ENCODE measurements at places on chromosomes 1 and 21.

DNA sequence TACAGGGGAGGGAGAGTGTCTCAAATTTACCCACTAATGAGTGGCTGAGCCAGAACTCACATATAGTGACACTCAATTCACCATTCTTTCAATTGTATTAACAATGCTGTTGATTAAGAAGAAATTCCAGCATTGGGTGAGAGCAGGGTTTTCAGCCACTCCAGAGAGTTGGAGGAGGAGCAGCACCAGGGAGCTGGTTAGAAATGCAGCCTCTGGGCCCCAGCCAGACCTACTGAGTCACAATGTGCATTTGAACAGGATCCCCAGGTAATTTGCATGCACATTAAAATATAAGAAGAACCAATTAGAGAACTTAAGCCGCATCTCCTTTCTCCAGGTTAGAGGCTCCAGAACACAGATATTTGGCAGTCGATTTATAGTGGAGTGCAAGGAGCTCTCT is 41.8 kb downstream of the TNR start:
- DNase-seq: no peak

DNA sequence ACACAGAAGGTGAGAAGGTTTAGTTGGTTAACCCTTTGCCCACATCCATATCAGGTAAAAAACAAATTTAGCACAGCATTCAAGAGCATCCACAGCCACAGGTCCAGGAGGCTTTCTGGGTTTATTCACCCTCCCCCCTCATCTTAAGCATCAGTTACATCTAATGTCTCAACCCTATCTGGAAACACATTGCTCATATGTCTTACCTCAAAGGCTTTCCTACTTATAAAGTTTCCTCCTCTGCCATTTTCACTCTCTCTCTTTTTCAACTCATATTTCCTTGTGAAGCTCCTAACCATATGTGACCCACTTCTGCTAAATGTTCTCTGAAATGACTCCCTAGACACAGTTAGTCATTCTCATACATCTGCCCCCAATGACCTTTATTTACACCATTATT is 47.9 kb upstream of the RUNX1 start:
- DNase-seq: no peak

DNA sequence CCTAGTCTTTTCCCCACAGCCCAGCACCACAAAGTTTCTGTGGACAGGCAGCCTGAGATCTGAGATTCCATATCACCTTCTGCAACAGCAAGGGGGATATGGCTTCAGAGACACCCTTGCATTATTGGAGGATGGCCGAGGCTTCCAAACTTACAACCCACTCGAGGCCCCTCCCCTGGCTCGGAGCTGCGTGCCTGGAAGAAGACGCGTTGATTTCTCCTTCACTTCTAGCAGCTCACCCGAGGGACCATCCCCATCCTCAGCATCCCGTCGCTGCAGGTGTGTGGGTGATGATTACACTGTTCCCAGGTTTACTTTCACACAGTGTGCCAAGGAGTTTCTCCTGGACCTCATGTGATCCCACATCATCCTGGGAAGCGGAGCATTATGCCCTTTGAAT is 277.9 kb downstream of the MATN1 start:
- no peak for DNase-seq

DNA sequence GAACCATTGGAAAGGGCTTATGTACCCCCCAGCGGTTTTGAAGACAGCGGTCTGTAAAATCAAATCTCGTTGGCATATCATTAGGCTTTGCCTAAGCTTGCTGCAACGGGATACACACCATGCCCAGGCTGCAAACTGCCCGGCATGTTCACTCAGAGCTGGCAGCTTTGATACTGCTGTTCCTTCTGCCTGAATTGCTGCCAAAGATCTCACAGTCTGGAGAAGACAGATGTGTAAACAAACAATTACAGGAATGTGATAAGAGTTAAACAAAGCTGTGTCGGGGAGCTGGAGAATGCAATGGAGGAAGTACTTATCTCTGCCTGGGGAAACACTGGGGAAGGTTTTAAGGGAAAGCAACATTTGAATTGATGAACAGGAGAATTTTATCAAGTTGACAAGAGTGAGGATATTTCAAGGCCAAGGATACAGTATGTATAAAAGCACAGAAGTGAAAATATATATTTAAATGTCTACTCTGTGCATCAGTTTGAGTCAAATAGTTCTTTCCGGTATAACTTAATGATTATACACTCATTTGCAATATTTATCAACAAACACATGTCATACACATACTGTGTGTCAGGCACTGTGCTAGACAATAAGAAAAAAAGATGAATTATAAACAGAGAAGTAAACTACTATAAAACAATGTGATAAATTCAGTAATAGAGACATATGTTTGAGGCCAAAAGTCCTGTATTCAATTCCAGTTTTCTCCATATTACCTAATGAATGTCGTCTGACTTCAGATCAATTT is 29.9 kb downstream of the CHML start:
- DNase-seq: no peak

DNA sequence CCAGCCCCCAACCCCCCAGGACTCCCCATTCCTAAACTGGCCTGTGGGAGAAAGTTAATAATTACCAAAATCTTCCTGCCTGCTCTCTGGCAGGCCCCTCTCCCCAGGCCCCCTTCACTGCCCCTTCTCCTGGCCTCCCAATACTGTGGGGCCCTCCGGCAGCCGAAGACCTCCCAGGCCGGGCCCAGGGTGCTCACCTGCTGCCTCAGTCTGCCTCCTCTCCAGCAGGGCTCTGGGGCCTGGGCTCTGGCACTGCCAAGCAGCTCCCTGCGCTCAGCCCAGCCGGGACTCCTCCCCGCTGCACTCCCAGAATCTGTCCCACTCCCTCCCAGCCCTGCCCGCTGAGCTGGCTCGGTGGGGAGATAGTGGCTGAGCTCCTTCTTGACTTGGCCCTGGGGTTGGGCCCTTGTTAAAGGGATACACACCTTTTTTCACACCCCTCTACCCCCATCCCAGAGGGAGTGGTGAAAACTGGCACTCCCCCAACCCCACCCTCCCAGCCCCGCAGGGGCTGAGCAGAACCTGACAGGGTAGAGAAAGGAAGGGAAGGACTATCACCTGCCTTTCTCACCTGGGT is at the start of gene S100A16:
Gene S100A16, minus strand, starts transcription at position 383 of the 577 bp plus-strand sequence. CDS start 4,986 bp downstream, outside the sequence.
- no peak for DNase-seq

DNA sequence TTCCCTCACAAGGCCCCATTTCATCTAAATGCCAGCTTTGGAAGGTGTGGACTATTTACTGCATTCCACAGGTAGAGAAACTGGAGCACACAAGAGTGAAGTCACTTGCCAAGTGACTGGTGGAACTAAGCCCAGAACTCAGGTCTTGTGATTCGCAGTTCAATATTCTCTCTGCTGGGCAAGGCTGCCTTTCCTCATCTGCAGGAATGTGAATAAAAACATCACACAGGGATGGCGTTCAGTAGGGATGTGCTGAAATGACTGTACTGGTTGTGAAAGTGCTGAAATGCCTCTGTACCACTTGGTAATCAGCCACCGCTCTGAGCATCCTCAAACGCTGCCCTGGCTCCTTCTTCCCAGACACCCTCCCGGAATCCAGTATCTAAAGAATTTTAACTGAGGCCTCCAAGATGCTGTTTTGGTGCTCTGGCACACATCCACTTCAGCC is 145.6 kb downstream of the HIVEP3 start:
- DNase-seq: no peak

DNA sequence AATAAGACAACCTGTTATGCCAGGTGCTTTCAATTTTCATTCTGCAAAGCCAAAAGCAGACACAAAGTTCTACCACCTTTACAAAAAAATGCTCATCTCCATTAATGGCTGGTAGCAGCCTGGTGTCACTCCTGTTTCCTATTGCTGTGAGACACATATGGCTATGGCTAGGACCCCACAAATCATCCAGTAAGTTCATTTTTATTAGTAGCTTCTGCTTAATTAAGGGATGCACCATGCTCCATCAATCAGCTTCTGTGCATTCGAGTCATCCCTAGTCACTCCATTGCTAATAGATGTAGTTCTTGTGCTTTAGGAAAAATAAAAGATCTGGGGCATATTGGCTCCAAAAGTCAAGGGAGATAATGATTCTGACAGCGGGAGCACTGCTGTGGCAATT is 257.2 kb downstream of the SPATA17 start:
- no peak for DNase-seq

All from HS-27A (cell line).